ENCODE measurements at places on chromosomes 3 and 15. TPM values are rescaled to one million over a fixed set of nuclear protein-coding genes. Genes with fewer than 3 reads are reported as not detected.

The ANKUB1 gene
- total RNA-seq, result not detected

The PROS1 gene
- total RNA-seq, result 12.4 TPM

The HIGD2B gene
- total RNA-seq, result not detected

The SLC22A13 gene
- total RNA-seq, result 0.62 TPM

The TIMP4 gene
- not detected for total RNA-seq
